ENCODE measurements at places on chromosomes 6 and 20.

DNA sequence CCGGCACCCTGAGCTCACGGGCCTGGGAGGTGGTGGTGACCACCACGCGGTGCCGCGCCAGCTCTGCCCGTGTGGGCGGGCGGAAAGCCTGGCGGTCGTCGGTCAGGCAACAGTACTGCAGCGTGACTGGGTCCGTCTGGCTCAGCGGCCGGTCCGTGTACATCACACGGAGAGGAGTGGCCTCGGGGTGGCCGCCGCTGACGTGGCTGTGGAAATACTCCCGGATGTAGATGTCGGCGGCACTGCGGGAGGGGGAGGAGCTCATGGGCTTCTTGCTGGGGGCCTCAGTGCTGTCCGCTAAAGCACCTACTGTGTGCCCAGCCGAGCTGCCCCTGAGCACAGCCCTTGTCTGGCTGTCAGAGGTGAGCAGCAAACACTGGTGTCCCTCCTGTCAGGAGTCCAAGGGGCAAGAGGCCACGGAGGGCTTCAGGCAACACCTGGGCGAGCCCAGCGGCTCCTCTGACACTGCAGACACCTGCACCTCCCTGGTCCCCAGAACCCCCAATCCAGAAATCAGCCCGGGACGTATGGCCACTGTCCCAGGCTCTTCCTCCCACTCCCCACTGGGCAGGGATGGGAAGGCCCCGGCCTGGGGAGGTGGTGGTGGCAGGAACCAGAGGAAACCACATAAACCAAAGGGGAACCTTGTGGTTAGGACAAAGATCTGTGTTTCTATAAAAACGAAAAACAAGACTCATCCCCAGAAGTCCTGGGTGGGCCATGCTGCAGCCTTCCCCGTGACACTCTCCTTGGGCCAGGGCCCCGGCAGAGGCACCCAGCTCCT, 6.5 kb downstream of the HELZ2 start:
- peak; percentile 74 for DNase-seq

DNA sequence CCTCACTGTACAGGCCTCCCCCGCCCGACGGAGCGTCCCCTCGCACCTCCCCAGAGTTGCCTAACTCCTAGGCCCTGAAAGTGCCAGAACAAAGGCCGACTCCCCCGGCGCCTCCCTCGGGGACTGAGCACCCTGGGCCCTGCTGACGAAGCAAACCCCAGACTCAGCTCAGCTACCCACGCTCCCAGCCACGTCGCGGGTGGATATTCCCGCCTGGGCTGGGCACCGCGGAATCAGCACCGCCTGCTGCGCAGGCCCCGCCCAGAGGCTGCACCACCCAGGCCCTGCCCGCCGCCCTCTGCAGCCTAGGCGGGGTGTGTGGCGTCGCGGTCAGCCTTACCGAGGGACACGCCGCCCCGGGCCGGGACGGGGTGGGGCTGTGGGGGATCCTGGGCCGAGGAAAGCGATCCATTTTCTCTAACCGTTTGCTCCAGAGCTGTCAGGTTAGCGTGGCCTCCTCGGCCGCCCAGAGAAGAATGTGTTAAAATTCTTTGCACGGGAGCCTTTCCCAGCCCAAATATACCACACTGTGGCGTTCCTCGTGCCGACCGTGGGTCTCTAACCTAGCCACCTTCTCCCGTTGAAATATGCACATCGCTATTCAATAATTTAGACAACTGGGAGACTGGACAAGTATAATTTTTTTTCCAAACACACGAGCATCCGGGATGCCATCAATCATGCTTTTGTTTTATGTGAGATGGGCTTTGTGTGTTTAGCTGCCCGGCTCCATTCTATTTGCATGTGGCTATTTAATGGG, 31.4 kb downstream of the TFAP2A start:
- DNase-seq, result no peak

DNA sequence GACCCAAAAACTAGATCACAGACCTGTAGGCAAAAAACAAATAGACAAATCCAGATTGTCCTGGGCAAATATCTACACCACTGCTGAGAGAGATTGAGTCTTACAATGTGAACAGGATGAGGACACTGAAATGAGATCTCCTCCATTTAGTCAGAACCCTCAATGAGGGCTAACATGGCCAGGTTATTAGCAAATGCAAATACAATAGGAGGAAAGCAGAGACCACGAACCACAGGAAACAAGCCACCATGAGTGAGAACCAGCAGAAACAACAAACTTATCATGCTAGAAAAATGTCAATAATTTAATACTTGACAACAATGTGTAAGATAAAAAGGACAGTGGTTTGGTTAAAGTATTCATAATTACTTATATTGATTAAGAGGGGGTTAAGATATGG, 162.8 kb downstream of the SYNE1 start:
- no peak for DNase-seq

- peak; percentile 20 for DNase-seq
These were observed 2.9 kb downstream of the ATXN1 start for GRCh38 chr6:16758163-16758975.

DNA sequence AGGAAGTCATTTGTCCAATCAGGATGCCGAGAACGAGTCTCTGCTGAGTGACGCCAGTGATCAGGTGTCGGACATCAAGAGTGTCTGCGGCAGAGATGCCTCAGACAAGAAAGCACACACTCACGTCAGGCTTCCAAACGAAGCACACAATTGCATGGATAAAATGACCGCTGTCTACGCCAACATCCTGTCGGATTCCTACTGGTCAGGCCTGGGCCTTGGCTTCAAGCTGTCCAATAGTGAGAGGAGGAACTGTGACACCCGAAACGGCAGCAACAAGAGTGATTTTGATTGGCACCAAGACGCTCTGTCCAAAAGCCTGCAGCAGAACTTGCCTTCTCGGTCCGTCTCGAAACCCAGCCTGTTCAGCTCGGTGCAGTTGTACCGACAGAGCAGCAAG, 281.5 kb downstream of the TSHZ2 start:
- no peak for DNase-seq

DNA sequence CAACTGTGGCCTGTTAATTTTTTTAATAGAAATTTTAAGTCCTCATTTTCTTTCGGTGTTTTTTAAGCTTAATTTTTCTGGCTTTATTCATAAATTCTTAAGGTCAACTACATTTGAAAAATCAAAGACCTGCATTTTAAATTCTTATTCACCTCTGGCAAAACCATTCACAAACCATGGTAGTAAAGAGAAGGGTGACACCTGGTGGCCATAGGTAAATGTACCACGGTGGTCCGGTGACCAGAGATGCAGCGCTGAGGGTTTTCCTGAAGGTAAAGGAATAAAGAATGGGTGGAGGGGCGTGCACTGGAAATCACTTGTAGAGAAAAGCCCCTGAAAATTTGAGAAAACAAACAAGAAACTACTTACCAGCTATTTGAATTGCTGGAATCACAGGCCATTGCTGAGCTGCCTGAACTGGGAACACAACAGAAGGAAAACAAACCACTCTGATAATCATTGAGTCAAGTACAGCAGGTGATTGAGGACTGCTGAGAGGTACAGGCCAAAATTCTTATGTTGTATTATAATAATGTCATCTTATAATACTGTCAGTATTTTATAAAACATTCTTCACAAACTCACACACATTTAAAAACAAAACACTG, 10.1 kb downstream of the HFE start:
- DNase-seq, result peak; percentile 59

- DNase-seq, result no peak
These were observed 32.4 kb downstream of the COL9A1 start for GRCh38 chr6:70270287-70271005.

DNA sequence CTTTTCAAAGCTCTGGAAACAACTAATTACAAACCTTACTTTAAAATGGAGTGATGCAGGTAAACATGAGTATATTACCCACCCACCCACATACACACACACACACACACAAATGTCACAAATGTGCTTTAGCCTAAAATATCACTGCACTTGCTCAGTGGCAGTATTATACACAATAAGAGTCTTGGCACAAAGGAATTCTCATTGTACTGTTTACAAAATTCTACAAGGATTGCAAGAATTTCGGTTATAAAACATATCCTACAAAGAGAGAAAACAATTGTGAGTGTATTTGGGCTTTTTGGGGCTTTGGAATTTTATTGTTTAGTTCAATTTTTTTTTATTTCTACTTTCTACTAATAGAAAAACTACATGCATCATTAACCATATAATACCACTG, 113.2 kb upstream of the BEND6 start:
- DNase-seq, result no peak

DNA sequence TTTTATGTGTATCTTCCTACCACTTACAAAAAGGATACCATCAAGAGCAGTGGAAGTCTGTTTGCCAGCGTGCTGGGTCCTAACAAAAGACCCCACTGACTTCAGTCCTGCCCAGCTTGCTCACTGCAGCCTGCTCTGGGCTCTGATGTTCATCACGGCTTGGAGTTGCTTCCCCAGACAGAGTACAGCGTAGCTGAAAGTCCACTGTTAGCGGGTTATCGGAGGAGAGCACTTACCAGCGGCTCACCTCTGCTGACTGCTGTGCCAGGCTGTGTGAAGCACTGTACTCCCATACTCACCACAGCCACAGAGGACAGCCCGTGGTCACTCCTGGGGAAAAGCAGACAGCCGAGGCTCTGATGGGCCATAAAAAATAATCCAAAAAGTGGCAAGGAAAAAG, 40.2 kb downstream of the CTCFL start:
- DNase-seq, result no peak

Measured in CD4-positive, alpha-beta T cell treated with Interferon gamma for 1 hour (primary cell).